Bone marrow (tissue), 2 donors: ENCODE measurements at places on chromosomes 3 and 15.

DNA sequence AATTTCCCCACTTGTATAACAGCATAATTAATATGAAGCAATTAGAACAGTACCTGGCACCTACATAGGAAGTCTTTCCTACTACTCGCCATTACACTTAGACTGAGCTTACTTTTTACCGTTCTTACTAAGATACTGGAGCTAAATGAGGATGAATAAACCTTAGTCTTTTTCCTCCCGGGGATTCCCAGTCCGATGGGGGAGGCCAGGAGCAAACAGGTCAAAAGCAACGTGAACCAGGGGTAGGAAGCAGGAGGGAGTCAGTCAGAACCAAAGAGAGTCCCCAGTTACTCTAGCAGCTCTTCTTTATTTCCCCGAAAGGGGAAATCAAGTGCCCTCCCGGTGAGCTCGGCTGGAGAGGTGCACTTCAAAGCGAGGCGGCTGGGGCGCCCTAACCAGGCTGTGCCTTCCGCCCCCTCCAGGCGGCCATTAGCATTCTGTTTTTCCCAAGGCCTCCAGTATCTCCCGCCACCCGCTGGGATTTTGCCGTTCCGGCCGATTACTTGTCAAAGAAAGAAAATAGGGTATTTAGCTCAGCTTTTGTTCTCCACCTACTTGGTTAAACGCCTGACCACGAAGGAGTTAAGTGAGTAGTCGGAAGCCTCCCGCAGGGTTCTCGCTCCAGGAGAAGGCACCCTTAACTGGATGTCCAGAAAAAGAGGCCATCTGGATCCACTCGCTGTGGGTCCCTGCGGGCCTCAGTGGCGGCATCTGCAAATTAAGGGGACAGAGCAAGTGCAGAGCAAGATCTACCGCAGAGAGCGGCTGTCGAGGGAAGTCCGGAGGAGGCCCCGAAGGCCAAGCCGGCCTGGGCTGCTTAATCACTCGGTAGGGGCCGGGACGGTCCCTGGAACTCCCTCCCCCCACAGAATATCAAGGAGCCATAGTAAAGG is 6.3 kb upstream of the EOMES start:
- DNase-seq = no peak

GRCh38 chr3:167466966-167467365 is 6.9 kb downstream of the SERPINI2 start:
- no peak for DNase-seq

DNA sequence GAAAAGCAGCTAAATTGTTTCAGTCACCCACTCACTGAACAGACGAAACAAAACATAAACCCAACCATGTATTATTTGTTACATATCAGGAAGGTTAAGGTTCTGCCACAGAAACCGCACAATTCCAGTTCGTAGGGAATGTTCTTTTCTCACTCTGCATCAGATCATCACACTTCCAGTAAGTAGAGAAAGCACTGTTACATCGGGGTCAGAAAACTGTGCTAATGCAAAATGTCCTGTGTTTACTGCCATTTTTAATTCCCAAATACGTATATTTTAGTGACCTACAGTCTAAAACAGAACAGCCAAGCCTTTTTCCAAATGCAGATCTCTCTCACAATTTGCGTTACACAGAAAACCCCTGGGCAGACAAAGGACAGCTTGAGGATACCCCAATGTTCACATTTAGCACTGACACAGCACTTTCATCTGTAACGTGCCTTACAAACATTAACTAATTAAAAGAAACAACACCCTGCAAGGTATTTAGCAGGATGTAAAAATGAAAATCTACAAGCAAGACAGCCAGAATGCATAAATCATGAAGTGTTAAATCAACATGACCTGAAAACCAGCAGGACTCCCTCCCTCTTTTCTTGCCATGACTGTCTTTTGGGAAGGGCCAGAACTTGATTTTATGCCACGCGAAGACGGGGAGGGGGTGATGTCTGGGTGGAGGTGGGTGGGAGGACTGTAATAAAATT is 34.8 kb upstream of the SKIL start:
- DNase-seq = no peak

DNA sequence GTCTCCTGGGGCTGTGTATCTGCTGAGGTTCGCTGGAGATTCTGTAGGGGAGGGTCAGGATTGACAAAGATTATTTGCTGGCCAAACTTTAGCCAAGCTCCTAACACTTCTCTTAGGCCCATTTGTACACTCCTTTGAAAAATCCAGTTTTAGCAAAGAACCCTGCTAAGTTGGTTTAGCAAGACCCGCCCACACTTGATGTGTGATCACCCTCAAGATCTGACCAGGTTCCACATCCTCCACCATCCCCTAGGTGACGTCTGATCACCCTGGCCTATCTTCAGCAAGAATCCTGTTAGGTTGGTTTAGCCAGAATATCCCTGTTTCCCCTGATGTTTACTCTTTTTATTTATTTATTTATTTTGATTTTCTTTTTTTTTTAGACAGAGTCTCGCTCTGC is 14.8 kb upstream of the SLC35G2 start:
- DNase-seq = no peak

GRCh38 chr3:49668414-49668797 is 5.7 kb upstream of the APEH start:
- DNase-seq = no peak

DNA sequence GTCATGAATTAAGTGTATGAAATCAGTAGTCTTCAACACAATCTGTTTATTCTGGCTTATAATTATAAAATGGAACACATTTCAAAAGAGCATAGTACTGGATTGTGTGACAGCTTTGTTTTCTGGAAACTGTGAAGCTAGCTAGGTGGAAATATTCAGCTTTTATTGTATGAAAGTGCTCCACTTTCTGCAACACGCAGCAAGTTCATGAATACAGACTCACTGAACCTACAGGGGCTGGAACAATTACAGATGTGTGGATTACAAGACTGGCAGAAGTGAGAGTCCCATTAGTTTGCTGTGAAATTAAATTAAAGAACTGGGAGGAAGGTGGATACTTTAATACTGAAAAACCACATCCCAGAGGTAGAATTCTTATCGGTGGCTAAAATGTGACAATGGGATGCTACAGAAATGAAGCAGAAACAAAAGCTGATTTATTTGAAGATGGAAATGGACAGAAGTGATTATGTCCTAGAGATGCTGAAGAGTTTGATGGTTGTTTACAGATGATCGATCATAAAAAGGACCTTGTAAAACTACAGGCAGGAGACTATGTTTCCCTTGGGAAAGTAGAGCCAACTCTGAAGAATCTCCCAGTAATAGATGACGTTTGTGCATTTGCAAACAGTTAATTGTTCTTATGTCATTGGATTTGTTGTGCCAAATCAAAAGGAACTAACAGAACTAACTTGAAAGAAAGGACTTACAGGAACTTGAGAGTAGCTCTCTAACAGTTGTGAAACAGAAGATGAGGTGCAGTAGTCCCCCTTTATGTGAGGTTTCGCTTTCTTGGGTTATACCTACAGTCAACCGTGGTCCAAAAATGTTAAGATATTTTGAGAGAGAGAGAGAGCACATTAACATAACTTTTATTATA is 15.7 kb downstream of the TF start:
- no peak for DNase-seq

GRCh38 chr3:30156586-30157498 is 449.6 kb upstream of the TGFBR2 start:
- DNase-seq = no peak

- DNase-seq = no peak
Observed at GRCh38 chr15:67049351-67050044, 15.9 kb upstream of the SMAD3 start.

- DNase-seq = no peak
Observed at GRCh38 chr15:53522991-53523390, 236.5 kb downstream of the WDR72 start.

DNA sequence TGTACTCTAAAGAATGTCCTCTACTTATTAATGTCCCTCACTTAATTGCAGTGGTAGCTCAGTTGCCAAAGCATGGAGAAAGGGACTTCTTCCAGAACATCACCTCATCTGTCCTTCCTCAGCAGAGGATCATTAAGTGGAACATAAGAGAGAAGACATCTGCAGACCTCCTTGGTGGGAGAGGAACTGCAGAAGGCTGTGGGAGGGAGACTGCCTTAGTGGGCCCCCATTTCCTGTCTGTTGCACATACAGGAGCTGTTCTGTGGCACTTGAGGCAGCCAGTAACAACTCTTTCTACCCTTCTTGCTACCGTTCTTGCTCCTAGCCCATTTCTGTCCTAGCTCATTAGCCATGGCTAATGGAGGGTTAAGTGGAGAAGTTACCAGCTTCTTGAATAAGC is 33.6 kb downstream of the HPS3 start:
- peak; percentile 46 for DNase-seq

- no peak for DNase-seq
Observed at GRCh38 chr15:77659350-77660321, 26.9 kb upstream of the LINGO1 start.

DNA sequence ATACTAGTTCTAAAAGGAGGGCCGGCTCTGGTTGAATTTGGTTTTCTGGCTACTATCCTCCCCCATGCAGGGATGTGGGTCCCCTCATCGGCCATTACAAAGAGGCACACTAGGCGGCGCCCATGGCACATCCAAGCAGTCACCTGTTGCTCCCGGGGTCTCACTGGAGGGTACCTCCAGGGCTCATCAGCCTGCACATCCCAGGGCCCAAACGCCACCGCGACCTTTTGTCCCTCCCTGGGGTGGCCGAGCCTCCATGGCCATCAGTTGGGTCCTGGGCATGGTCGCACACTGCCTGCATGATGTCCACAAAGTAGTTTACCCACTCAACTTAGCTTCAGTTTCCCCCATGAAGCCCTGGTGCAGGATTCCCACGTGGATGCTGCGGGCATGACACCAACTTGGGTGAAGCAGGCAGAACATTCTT is 28.3 kb downstream of the IDH3A start:
- DNase-seq = no peak

DNA sequence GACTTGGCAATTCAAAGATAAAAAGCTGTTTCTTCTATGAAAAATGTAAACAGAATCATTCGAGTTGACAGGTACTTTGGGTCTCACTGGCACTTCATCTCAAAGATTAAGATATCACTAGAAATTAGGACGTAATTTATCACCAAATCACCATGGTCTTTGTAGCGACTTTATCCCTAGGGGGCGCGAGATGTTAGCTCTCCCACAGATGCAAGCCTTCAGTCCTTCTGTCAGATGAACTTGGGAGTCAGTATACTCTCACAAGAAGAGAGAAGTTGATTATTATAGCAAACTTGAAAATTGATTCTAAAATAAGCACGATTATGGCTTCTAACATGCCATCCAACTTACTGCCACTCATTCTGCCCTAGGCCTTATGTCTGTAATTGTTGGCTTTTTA is 150.3 kb downstream of the ALCAM start:
- no peak for DNase-seq

GRCh38 chr3:142853270-142854168 is 35.4 kb downstream of the PCOLCE2 start:
- DNase-seq = no peak

- no peak for DNase-seq
Observed at GRCh38 chr15:31427411-31427810, 100.8 kb downstream of the KLF13 start.

- no peak for DNase-seq
Observed at GRCh38 chr3:99902091-99902490, 84.4 kb downstream of the CMSS1 start.

DNA sequence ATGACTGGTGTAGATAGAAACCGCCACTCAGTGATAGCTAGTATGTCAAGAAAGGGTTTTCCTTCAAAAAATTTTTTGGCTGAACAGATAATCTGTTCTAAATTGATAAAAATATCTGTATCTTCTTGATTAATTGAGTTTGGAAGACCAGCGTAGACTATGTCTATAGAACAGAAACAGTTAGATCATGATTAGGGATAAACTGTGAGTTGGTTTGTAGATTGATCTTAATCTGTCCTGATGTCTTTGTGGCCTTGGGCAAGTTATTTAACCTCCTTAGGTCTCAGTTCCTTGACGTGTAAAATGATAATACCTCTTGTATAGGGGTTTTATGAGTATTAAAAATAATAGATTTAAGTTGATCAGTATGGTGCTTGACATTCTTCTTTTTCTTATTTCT is 4.7 kb downstream of the NFKBIZ start:
- no peak for DNase-seq

- no peak for DNase-seq
Observed at GRCh38 chr15:50262533-50262932, 3.0 kb downstream of the HDC start.

- no peak for DNase-seq
Observed at GRCh38 chr3:172082269-172082668, 42.9 kb downstream of the FNDC3B start.

DNA sequence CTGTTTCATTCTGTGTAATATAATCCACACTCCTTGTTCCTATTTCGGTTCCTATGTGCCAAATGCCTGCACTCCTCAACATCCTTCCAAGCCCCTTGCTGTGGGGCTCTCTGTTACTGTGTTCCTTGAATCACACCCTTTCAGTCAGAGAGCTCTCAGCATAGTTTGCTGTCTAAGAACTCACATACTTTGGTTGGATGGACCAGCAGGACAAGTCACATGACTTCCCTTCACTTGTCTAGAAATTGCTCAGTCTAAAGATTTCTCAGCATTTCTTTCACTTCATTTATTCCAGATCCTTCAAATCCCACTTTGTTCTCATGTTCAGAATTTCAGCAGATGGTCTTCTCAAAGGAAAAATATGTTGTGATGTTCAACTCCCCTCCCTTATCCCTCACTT is 203.5 kb upstream of the PFN2 start:
- no peak for DNase-seq

- DNase-seq = no peak
Observed at GRCh38 chr15:38705436-38706219, 141.0 kb upstream of the RASGRP1 start.

DNA sequence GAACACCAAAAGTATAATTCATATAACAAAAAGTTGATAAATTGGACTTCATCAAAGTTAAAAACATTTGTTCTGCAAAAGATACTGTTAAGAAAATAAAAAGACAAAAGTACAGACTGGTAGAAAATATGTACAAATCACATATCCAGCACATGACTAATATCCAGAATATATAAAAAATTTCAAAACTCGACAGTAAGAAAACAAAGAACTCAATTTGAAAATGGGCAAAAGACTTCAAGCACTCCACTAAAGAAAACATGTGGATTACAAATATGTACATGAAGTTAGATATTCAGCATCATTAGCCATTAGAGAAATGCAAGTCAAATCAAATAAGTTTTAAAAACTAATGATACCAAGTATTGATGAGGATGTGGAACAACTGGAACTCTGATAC is 6.7 kb downstream of the GK5 start:
- DNase-seq = no peak

- no peak for DNase-seq
Observed at GRCh38 chr3:138901567-138901966, 45.4 kb downstream of the FOXL2 start.

GRCh38 chr3:113531826-113532697 is at the start of gene SIDT1:
TSS of gene SIDT1 (plus strand) at chr3:113532555. CDS start at chr3:113533022, 467 bp downstream.
- DNase-seq = peak; percentile 31

GRCh38 chr15:74464216-74464615 is 3.3 kb upstream of the UBL7 start:
- DNase-seq = peak; percentile 59

DNA sequence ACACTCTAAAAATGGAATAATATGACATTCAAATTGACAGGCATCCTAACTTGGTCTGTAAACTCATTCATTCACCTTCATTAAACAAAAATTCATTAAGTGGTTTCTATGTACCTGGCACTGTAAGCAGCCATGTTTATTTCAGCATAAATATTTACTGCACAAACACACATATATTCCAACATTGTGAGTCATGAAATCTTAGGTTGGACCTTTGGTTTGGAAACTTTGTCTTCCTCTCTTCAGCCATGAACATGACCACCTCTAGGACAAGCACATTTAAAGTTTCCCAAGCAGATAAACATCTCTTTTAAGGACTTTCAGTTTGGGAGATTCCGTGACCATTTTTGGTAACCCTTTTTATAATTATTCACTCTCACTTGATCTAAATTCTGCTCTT is 131.8 kb downstream of the TPRG1 start:
- no peak for DNase-seq
